Hematopoietic multipotent progenitor cell (in vitro differentiated cells): ENCODE measurements at places on chromosomes 12 and 14. TPM values are rescaled to one million over a fixed set of nuclear protein-coding genes. Genes with fewer than 3 reads are reported as not detected.

DNA sequence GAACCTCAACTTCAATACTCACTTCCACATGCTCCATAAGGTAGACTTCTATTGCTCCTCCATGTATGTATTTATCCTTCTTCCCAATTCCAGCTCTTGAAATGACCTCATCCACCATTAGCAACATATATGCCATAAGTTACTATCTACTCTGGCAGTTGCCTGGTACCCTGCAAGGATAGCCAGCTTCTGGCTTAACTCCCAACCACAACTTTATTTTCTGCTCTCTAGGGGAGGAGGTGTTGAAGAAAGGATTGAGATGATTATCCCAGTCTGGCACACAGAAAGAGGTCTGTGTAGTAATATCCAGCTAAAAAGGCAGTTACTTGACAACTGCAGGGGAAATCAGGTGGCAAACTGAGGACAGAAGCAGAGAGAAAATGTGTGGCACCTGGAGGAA, 71.5 kb upstream of the MDM1 start:
- no peak for DNase-seq

DNA sequence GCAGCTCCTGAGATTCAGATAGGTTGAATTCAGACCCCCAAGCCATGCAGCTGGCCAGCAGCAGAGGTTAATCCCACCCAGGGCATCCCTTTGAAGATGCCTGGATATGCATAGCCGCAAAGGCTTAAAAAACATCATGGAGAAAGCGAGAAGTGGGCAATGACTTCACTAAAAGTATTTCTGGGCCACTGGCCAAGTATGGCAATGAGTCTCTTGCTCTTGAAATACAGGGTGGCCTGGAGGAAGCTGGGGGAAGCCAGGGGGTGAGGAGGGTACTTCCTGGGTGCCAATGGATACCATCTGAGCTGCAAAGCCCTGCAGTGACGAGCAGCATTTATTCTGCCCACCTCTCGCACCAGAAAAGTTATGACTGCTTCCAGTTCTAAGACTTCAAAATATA, 539.3 kb upstream of the TBX3 start:
- no peak for DNase-seq

ERP27 gene
- 1.3 TPM for total RNA-seq

TMTC2 gene
- total RNA-seq: 2.7 TPM

DNA sequence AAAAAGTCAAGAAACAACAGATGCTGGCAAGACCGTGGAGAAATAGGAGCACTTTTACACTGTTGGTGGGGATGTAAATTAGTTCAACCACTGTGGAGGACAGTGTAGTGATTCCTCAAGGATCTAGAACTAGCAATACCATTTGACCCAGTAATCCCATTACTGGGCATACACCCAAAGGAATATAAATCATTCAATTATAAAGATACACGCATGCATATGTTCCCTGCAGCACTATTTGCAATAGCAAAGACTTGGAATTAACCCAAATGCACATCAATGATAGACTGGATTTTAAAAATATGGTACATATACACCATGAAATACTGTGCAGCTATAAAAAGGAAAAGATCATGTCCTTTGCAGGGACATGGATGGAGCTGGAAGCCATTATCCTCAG, 18.0 kb upstream of the CATSPERB start:
- no peak for DNase-seq

DNA sequence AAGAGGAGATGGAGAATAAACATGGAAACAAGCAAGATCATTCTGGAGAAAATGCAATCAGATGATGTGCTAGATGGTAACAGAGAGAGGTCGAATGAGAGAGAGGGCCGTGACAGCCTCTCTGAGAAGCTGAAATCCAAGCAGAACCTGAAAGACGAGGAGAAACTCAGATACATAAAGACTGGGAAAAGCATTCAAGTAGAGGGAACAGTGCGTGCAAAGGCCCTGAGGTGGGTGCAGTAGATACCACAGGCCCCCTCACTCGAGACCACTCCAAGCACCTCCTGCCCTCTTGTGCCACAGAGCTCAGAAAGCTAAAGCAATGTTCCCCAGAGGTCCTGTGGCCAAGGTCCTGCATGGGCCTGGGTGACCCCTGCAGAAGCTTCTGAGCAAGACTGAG, 54.8 kb upstream of the DLK1 start:
- no peak for DNase-seq

- no peak for DNase-seq
These were observed 44.7 kb upstream of the NEDD1 start for GRCh38 chr12:96862326-96862725.

DNA sequence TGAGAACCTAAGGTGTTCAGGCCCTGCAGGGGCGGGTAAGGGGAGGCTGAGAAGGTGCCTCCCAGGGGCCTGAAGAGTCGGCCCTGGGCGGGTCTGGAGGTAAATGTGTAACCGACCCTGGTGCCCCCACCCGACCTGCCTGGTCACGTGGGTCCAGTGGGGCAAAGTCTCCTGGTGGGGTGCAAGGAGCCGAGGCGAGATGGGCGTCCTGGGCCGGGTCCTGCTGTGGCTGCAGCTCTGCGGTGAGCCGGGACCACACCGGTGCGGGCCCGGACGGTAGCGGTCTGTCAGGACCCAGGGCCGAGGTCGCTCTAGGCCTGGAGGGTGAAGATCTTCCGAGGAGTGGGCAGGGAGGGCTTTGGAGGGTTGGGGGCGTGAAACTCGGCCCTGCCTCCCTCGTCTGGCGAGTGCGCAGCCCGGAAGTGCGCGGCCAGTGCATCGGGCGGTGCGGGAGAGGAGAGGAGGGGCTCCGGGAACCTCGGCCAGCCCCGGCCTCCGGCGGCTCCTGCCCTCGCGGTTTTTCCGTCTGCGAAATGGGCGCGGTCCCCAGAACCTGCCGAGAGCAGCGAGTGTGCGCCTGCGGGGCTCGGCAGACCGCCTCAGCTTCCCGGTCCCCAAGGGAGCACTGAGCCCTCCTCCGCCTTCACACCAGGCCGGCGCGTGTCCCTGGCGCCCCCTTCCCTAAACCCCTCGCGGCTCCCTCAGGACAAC, at the start of gene AMN:
Gene AMN (plus strand): TSS at position 174 of the 711 bp plus-strand sequence. CDS start 26 bp downstream, at position 200.
- no peak for DNase-seq

DNA sequence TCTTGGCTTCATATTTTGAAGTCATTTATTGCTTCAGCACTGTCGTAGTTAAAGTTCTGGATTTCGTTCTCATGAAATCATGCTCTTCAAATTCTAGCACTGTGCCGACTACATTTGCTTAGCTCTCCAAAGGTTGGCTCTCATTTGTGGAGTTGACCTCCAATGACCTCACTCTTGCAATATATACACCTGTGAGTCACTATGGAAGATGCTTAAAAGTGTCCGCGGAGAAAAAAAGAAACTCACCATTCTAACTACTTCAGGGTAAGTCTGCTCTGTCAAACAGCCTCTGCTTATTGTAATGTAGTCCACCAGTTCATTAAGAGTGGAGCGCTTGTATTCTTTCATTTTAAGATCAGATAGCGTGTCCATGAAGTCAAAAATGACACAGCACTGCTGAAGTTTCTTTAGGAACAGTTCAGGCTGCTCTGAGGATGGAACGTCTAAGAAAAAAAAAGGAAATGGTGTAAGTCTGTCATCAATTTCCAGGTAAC, 89.7 kb downstream of the PPP2R5E start:
- no peak for DNase-seq

- no peak for DNase-seq
These were observed 22.7 kb upstream of the TRIM9 start for GRCh38 chr14:51117593-51117992.

DNA sequence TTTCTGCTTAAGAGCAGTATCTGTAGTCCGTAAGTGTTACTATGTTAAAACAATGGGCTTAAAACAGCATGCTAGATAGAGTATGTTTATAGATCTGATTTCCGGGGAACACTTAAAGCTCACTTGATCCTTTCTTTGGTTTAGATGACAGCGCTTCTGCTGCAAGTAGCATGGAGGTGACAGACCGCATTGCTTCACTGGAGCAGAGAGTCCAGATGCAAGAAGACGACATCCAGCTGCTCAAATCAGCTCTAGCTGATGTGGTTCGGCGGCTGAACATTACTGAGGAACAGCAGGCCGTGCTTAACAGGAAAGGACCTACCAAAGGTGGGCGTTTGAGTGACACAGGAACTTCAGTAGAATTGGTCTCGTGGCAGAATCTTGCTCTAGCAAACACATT, 57.5 kb downstream of the EML1 start:
- DNase-seq: no peak

DNA sequence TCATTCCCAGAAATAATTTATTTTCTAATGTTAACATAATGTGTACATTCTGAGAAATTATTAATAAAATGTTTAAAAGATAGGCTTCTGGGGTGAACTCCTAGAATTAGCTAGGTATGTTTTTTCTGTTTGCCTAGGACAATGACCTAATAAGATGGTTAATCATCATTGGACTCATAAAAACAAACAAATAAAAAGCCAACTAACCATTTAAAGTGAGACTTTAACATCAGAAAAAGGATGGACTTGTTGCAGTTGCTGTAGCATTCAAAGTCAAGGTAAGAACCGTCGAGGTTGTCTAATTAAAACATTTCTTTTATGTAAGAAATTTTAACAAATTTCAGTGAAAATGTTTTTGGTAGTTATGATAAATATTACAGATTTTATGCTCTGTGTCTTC, at the start of gene SLCO1B3:
Gene SLCO1B3 (plus strand): TSS at position 219 of the 400 bp plus-strand sequence. CDS start 5,034 bp downstream, outside the sequence.
- DNase-seq: no peak

SLC38A1 gene
- total RNA-seq: 46.6 TPM

- DNase-seq: no peak
These were observed 627 bp downstream of the HOXC8 start for GRCh38 chr12:54009171-54010052.

GRCh38 chr14:57962325-57963035, 96.6 kb upstream of the SLC35F4 start:
- no peak for DNase-seq

ST8SIA1 gene
- 0.54 TPM for total RNA-seq

DNA sequence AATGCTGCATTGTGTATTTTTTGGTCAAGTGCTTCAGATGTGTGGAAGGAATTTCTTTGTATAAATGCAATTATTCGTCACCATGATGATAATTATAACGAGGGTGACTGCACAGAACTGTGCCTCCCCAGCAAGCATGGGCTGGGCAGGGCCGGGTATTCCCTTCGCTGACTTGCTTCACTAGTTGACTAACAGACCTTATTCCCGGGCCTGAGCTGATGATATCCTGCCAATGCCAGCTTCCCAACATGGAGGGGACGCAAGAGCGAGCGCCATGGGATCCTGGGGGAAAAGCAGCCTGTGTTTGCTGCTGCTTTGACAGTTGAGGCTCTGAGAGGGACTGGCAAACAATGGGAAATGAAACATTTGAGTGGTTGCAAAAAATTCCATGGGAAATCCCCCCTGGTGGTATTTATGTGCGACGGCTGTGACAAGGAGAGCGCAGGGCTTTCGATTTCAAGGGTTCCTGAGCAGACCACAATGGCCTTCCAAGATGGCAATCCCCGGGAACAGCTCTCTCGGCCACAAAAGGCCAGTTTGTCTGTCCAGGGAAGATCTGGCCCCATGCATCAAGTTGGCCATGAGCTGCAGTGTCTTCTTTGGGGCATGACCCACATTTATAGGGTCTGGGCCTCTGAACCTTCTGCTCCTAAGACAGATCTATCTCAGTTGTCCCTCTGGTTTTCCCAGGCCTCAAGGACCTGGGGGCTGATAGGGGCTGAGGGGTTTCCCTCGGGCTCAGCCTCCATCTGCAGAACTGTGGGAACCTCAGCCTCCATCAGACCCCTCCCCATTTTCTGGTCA, 21.9 kb upstream of the MAP1LC3B2 start:
- DNase-seq: no peak

DNA sequence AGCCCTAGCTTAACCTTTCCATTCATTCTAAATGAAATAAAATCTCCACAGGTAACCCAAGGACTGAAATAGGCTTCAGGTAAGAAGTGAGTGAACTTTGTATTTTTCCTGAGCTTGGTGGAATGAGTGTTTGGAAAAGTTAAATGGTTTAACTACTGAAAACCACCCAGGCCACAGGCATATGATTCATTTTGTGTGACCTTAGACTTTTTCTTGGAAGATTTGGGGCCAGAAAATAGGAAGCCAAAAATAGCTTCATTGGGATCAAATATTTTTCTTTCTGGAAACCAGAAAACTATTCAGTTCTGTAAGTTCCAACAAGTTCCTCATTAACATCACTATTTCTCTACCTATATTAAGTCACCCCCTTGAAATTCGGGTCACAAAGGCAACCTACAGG, 212.6 kb downstream of the PCNX1 start:
- no peak for DNase-seq

GRCh38 chr14:105083926-105084685, 18.9 kb upstream of the GPR132 start:
- no peak for DNase-seq

RPL10L gene
- total RNA-seq: not detected

- DNase-seq: no peak
These were observed 1.1 kb downstream of the AVIL start for GRCh38 chr12:57817261-57817989.

DNA sequence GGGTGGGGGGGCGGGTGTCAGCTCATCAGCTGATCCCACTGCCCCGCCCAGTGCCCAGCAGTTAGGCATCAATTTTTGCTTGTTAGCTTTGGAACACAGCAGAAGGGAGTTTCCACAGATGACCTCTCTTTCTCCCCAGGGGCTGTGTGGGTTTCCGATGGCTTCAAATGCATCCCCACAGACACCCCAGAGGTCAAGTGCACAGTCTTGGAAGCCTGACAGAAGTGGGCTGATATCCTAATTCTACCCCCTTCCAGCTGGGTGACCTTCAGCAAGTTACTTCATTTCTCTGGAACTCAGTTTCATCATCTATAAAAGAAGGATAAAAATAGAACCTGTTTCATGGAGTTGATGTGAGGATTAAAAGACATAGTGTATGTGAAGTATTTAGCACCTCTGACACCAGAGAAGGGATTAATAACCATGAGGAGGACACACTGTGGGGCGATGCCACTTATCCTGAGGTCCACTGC, 22.0 kb downstream of the TTC9 start:
- no peak for DNase-seq

DNA sequence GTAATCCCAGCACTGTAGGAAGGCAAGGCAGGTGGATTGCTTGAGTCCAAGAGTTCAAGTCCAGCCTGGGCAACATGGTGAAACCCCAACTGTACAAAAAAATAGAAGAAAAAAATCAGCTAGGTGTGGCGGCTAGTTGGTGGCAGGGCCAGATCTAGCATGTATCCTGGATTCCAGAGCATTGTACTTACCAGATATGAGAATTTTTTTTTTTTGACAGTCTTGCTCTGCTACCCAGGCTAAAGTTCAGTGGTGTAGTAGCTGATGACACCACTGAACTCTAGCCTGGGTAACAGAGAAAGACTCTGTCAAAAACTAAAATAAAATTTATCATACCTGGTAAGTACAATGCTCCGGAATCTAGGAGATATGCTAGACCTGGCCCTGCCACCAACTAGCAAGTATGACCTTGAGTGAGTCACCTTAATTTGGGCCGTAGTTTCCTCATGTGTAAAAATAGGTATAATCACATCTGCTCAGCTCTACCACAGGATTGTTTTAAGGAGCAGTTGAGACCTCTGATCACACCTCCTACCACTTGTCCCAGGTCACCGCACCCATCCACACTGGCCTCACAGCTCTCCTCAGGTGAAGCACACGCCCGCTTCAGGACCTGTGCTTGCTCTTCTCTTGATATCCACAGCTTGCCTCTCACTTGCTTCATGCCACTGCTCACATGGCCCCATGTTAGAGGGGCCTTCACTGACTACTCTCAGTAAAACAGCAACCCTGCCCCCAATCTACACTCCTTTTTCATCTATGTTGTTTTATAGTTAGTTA, 140.2 kb downstream of the STXBP6 start:
- no peak for DNase-seq
